ENCODE measurements at places on chromosomes 3 and 15.
A peak's percentile ranks its signal among the peaks of the same experiment; 100 is the strongest.

GRCh38 chr3:122315619-122316018 lies 9.4 kb upstream of the CSTA start:
- DNase-seq = no peak

- DNase-seq = peak; percentile 37
Measured at GRCh38 chr15:38252481-38253350, at the start of gene SPRED1. Gene SPRED1 (plus strand): TSS chr15:38252836. CDS start chr15:38253186, 350 bp downstream.

DNA sequence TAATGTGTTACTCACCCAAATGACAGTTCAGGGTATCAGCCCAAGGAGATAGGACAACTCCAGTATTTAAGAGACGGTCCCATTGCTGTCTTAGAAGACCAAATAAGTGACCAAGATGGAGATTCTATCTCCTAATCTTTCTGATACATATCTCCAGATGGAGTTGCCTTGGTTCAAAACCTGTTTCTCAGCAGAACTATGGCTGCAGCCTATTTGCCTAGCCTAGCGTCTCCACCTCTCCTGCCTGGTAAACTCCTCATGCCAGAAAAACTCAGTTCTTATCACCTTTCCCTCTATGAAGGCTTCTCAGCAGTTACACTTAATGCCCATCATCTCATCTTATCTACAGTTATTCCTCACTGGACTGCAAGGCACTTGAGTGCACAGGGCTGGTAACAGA lies 1.2 kb upstream of the CSPG5 start:
- DNase-seq = no peak

- no peak for DNase-seq
Measured at GRCh38 chr3:100932491-100932890, 60.7 kb downstream of the ABI3BP start.

DNA sequence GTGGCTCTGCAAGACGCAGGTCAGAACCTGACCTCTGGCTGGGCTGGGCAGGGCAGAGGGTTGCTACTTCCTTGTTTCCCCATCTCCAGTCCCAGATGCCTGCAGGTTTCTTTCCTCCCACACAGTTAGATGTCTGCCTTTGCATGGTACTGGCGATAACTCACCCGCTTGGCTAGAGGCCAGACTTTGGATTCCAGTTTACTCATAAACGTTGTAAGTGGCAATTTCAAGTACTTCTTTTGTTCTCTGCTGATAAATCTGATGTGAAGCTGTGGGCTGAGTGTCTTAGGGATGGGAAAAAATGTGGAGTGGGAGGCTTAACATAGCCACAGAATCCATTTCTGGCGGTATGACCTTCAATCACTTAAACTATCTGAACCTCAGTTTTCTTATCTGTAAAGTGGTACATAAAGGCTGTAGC lies 194.2 kb downstream of the EBLN2 start:
- no peak for DNase-seq

- no peak for DNase-seq
Measured at GRCh38 chr15:81940467-81941451, 105.1 kb downstream of the MEX3B start.

DNA sequence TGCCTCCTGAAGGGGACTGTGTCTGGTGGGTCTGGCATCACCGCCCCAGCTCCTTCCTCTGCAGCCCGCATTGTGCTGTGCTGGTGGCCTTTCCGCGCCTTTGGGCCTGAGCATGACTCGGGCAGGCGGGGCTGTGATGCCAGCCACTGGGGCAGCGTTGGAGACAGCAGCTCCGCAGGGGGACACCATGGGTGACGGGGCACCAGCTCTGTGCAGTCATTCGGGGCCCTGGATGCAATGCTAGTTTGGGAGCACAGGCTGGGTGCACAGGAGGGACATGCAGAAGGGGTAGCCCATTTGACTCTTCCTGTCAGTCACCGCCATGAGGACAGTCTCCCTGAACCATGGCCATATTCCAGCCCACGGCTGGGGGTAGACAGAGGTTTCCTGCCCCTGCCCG lies 83.8 kb upstream of the SNRPA1 start:
- no peak for DNase-seq

All from stimulated activated CD4-positive, alpha-beta T cell treated with anti-CD3 and anti-CD28 coated beads, Interleukin-15, amount 100 ng/mL, for 24 hours (primary cell).